ENCODE measurements at places on chromosomes 3 and 15.

DNA sequence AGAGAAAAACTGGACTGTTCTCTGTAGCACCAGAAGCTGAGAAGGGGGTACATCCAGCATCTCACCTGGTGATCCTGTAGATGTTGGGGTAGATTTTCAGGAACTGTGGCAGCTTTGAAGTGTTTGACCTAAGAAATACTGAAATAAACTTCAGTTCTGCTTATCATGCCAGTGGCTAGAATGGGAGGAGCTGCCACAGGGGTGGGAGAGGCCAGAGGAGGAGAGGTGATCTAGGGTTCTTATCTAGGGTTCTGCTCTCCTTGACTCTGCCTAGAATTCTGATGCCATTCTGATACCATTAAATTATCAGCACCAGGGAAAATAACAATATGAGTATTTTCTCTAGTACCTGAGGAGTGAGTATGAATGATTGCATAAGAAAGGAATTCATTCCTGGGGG lies 10.2 kb upstream of the CPOX start:
- DNase-seq, result no peak

GRCh38 chr3:12478326-12478725 lies 6.0 kb upstream of the TSEN2 start:
- DNase-seq, result no peak

DNA sequence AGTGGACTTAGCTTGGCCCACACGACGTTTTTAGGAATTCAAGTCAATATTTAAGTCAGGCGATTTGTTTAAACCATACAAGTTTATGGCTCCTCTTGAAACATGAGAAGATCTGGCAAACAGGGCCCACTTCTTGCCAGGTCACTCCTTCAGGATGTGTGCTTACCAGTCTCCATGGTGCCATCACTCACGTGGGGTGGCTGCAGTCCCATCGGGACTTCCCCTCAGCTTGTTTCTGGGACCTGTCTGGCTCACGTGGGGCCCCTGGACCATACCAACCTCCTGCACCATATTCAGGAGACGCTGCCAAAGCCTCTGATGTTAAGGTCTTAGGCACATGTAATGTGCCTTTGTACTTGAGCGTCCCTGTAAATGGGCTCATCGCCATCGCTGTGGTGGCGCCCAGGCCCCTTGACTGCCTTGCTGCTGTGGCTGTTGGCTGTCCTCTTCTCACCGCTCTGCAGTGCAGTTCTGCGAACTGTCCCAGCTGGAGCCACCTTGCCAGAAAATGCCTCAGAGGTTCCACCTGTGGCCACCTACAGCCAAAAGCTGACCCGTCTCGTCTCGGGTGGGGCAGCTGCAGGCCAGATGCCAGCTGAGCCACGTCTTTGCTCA lies 8.9 kb downstream of the MCM2 start:
- DNase-seq, result no peak

DNA sequence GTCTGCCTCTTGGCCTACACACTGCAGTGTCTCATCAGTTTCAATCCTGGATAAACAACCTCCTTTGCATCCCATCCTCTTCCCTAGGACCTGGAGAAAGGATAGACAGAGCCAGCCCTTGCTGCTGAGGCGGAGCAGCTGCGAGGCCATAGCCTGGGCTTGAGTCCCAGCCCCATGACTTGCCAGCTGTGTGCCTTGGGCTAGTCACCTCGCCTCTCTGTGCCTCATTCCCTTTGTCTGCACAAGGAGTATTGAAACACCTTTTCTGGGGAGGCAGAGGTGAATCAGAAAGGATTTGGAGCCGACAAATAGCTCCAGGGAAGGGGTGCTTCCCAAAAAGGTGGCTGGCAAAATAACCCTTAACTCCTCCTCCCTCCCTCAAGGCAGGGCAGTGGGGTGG lies 65.0 kb upstream of the SLC6A1 start:
- DNase-seq, result no peak

DNA sequence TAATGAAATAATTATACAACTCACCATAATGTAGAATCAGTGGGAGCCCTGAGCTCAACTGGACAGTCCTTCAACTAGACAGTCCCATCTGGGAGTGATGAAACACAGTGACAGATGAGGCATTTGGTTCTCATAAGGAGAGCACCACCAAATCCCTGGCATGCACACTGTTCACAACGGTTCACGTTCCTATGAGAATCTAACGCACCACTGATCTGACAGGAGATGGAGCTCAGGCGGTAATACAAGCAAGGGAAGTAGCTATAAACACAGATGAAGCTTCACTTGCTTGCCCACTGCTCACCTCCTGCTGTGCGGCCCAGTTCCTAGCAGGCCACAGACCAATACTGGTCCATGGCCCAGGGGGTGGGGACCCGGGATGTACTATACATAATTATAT lies 17.0 kb downstream of the PRKAR2A start:
- DNase-seq, result no peak

DNA sequence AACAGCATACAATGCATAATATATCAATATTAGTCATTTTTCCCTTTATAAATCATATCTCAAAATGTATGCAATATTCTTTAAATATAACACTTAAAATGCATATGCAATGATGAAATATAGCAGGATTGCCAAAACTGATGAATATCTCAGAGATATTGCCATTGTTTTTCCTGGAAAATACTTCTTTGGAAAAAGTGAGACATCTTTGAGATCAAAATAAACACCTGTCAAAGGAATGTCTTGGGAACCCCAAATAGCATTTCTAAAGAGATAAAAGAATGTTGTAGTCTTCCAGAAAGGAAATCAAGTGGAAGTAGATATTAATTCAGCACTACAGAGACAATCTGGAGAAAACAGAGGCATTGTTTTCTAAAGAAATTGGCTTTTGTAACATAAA lies 457.8 kb upstream of the UBE2E2 start:
- DNase-seq, result no peak

DNA sequence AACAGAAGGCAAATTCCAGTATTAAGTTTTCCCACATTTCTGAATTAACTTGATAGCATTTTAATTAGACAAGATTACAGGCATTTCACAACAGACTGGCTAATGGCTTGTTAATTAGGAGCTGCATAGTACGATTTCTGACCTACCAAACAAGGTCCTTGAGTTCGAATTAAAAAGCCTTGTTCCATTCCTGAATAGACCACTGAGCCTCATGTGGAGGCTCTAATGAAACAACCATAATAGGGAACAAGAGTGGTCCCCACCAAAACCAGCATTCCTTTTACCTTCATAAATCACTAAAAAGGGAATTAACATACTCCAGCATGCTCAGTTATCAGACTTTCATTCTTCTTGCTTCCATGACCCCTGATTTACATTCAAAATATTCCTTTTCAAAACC lies 66.4 kb downstream of the PRTG start:
- DNase-seq, result no peak

DNA sequence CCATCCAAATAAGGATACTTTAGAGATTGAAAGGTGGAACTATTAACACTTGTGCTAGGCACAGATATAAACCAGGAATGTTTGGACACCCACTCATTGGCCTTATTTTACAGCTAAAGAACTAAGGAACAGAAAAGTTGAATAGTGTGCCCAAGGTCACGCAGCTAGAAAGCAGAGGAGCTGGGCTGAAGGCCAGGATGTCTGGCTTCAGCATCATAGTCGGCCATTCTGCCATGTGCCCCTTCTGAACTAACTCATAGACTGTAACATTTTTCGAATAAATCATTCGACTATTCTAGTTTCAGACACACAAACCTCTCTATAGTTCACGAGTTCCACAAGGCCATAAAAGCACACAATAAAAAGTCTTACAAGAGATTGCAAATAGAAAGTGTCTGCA lies 71.1 kb downstream of the SUMF1 start:
- DNase-seq, result no peak

DNA sequence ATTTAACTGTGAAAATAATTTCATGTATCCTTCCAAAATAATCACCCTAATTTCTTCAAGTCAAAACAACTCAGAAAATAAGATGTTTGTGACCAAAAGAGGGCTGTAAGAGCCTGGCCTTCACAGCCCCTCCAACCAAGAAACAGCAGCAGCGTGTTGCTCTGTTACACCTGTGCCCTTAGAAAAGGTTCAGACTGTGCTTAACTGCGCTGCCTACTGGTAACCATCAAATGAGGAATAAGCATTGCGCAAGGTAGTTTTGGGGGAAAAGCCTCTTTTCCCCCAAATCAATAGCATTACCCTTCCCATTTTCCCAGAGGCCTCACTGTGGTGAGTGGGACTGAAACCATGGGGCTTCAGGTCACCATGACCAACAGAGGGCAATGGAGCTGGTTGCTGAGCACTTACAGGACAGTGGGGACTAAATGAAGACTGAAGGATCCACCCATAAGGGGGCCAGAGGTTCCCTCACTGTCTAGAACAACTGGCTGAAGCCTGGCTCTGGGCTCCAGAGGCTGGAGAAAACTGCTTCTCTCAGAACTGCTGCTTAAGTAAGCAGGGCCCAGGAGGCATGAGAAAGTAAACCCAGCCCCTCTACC lies 110.7 kb downstream of the PLCH1 start:
- no peak for DNase-seq

DNA sequence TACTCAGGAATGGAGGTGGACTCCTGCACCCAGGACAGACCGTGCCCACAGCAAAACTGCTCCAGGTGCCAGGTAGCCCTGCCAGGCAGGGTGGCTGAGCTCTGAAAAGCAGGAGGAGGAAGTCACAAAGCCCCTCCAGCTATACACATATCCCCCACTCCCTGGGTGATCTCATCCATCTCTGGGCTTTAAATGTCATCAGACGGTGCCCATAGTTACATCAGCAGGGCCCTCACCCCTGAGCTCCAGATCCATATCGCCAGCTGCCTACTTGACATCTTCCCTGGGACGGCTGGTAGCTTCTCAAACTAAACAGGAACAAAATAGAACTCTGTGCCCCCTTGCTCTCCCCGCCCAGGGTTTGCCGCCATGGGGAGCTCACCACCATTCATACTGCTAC lies 87.7 kb downstream of the MEGF11 start:
- DNase-seq, result no peak

- DNase-seq, result peak; percentile 25
These were observed 205.6 kb upstream of the DPH6 start for GRCh38 chr15:35751413-35752133.
